Hematopoietic multipotent progenitor cell treated with erythropoietin and hydrocortisone succinate and interleukin-3 and kit ligand, for 8 days (in vitro differentiated cells): ENCODE measurements at places on chromosomes 5 and 9.

GRCh38 chr9:227860-228259 is 13.2 kb downstream of the DOCK8 start:
- DNase-seq, result no peak

DNA sequence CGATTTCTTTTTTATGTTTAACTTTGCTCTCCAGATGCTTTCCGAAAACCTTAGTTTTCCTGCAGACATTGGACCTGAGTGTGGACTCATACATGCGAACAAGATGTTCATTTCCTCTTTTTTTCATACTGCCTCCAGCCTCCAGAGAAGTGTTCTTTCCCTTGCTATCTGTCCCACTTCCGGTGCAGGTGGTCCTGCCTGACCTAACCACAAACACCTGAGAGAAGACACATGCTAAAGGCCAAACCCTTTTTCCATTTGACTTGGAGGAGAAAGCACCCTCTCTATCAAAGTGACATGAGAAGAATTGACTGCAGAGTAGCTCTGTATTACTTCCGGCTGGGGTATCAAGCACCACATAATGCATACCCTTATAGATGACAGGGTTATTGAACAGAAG is 334.0 kb downstream of the ARHGEF28 start:
- no peak for DNase-seq

DNA sequence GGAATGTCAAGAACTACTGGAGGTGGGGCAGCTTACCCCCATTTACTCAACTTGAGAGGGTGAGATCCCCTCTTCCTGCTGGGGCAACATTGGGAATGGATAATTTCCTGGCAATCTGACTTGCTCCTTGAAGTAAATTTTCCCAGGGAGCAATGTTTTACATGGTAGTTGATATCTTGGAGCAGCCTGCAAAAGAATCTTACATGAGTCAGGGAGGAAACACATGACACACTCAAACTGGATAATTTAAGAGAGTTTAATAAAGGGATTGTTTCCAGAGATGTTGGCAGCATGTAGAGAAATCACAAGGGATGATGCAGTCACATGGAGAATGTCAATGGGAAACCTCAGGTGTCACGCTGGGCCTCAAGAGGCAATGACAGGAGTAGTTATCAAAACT is 212.5 kb downstream of the GAS1 start:
- no peak for DNase-seq

- no peak for DNase-seq
Measured at GRCh38 chr9:103988821-103989220, 105.3 kb upstream of the SMC2 start.

DNA sequence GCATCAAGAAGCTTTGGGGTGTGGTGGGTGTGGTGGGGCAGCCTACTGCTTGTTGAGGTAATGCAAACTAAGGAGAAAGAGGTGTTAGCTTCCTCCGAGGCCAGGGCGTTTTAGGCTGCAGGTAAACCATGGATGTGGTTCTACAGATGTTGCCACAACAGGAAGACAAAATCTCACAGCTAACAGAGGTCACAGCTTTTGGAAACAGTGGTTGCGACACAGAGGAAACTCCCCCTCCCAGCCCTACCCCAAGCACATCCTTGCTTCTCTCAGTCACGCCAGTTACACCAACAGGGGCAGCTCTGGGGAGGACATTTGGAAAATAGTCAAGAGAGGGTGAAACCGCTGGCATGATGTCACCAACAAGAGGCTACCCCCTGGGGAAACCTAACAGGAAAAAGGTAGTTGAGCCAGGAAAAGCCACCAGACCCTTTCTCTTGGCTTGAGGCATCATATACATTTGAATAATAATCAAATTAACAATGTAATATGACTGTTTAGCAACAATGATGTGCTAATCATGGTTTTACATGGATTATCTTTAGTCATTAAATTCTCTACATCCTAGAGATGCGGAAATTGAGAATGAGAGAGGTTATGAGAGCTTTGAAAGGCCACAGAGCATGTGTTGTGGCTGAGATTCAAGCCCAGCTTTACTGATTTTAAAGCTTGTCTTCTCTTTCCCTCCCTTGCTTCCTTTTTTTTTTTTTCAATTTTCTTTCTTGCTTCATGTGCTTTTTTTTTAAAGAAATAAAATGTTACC is 82.2 kb upstream of the IL12B start:
- no peak for DNase-seq

DNA sequence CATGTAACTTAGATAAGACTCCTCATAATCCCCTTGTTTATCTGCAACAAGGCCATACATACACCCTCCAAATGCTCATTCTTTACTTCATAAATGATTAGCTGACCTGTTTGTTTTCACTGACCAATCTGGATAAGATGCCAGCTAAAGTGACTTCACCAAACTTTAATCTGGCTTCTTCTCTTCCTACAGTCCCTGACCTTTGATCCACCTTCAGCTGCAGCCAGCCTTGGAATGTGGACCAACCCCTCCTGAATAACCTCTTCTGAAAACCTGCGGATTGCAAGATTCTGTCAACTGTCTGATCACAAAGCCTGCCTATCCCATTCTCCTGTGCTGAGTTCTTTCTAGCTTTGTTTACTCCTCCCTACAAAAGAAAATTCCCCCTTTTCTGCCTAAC is 476.8 kb downstream of the LRRC70 start:
- no peak for DNase-seq

DNA sequence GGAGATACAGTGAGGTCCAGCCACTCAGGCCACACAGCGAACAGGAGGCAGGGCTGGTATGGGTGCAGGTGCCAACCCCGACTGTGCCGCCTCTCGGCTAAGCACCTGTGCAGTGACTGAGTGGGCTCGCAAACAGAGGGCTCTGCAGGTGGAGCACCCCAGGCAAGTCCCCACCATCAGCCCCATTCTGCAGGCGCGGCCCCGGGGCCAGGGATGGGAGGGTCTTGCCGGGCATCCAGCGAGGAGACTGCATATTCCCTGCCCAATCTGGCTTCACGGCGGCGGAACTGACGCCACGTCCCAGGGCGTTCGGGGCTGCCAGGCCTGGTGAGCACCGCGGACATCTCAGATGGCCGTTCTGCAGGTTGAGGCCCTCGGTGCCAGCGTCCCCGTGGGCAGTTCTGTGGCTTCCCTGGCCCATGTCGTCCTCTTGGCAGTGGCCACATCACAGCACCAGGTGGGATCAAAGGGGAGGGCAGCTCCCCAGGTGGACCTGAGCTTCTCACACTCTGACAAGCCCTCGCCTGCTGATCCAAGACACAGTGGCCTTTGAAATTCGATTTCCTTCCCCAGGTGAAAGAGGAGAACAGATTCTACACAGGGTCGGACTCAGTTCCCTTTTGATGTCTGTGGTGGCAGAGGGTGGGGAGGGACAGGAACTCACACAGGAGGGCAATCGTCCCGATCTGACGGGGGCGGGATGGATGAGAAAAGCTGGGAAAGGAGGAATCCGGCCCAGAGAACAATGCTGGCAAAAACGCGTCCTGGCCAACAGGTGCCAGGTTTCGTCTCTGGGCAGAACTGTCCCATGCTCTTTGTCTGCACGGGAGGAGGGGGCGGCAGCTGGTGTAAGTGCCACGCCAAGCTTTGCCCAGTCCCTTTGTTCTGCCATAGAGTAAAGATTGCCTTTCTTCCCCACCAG is 18.8 kb downstream of the DBH start:
- DNase-seq, result no peak

GRCh38 chr5:143662020-143662419 is 149.9 kb upstream of the HMHB1 start:
- no peak for DNase-seq

GRCh38 chr5:134090522-134090921 is 24.0 kb upstream of the TCF7 start:
- no peak for DNase-seq

DNA sequence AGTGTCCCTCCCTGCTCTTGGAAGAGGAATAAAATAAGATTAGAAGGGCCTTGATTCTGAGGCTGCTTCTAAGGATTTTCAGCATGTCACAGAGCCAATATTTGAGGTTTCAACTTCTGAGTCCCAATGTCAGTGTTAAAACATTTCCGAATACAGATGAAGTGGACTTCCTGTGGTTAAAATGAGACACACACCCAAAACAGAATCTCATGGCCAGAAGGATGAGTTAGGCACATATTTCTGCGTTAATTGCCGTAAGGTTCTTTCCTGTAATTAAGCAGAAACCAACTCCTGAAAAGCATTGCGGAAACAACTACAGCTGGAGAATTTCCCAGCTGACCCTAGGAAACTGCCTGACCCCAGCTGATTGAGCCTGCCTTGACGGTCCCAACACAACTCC is 10.4 kb upstream of the ZNF354B start:
- DNase-seq, result no peak

DNA sequence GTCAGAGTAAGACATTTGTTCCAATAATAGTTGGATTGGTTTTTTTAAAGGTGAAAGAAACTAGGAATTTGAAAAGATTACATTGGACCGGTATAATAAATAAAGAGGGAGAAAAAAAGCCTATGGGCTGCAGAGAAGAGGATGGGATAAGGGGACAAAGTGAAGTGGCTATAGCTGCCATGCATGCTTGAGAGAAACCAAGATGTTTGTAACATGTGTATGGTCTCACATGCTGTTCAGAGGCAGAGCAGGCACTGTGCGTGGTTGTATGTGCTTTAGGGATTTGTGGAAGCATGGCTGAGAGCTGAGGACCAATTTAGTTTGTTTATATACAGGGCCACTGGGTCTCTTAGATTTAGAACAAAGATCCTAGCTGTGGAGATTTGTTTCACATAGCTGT is 32.7 kb downstream of the LNPEP start:
- no peak for DNase-seq

GRCh38 chr5:139670369-139671095 is 22.4 kb downstream of the CXXC5 start:
- DNase-seq, result peak; percentile 75

DNA sequence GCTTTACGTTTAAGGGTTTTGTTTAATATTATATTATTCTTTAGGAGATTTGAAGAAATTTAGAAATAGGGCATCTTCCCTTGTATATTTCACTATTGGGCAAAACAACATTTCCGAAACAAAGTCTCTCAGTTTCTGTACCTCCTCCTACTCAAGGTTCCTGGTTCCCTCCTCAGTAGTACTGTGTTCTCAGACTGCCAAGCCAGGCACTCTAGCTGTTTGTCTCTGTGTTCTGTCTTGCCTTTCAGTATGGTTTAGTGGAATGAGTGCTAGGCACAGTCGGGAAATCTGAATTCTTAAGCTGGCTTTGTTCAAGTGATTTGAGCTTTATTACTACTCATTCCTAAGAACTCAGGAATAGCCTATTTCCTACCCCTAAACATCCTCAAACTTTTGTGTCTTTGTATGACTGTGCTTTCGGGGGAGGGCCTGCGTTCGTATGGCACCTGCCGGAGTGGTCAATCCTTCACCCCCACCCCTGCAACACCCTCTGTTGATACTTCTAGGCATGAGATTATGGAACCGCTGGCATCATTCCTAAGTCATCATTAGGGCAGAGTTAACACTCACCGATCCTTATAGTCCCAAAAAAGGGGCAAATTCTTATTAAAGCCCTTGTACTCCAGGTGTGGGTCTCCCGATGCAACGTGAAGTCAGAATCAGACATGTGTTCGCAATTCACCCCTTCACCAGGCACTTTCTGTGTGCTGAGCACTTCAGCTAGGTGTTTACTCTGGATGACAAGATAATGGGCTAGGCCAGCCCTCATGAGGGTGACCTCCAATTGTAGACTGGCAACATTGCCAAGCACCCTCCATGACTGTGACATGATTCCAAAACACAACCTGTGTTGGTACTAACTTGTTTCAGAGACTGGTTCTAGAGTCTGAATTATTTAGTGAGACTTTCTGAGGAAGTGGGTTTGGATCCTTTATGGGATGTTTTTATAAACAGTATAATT is 24.5 kb downstream of the SNX18 start:
- no peak for DNase-seq

DNA sequence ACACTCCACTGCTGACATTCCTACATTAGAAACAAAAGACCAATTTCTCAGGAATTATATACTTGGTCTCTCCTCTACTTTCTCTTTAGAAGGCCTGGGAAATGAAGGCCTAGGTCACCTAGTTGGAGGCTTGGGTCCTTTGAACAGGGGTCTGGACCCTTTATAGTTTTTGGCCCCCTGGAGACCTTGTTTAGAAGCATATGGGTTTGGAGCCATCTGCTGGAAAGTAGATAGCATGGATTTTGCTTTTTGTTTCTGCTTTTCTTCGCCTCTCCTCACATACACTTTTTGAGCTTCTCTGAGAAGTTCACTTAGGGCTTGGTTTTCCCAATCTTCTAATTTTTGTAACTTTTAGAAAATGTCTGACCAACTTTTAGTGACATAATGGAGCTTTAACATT is 67.1 kb upstream of the CDK20 start:
- peak; percentile 10 for DNase-seq

- no peak for DNase-seq
Measured at GRCh38 chr5:168681556-168682183, 102.5 kb upstream of the PANK3 start.

GRCh38 chr9:136882109-136882946 is 4.0 kb upstream of the TRAF2 start:
- DNase-seq, result peak; percentile 63

- no peak for DNase-seq
Measured at GRCh38 chr5:118249386-118249785, 739.0 kb downstream of the DTWD2 start.
